Epithelial cell of proximal tubule (primary cell): ENCODE measurements at places on chromosomes 7 and 10. TPM values are rescaled to one million over a fixed set of nuclear protein-coding genes. Genes with fewer than 3 reads are reported as not detected.

The ZYX gene
- total RNA-seq: 117 and 152 TPM in 2 replicates

The REEP3 gene
- total RNA-seq: 45.9 and 58.6 TPM in 2 replicates

The GPR37 gene
- 1.4 and 2.3 TPM in 2 replicates for total RNA-seq

The SYT15 gene
- total RNA-seq: 0.14 TPM in 1 of 2 replicates, not detected in the other

The SGMS1 gene
- 25.2 and 40.2 TPM in 2 replicates for total RNA-seq

The HGF gene
- total RNA-seq: not detected in 2 replicates

The NEUROD6 gene
- not detected in 2 replicates for total RNA-seq

The FAM180A gene
- total RNA-seq: not detected in 2 replicates

The CHN2 gene
- total RNA-seq: 0.35 and 5.1 TPM in 2 replicates

The FERD3L gene
- not detected in 2 replicates for total RNA-seq

The SFRP4 gene
- total RNA-seq: 0.06 TPM in 1 of 2 replicates, not detected in the other

The GATA3 gene
- total RNA-seq: 3.2 and 3.7 TPM in 2 replicates

The RALA gene
- total RNA-seq: 23.8 and 24.2 TPM in 2 replicates

The CLCN1 gene
- total RNA-seq: not detected in 2 replicates

The ACHE gene
- 0.51 and 3.3 TPM in 2 replicates for total RNA-seq

The VSIR gene
- 4.4 and 8.6 TPM in 2 replicates for total RNA-seq

The DLX5 gene
- total RNA-seq: not detected in 2 replicates

The SLC12A9 gene
- total RNA-seq: 11.4 and 18.4 TPM in 2 replicates

The CARD11 gene
- 18.7 and 22.9 TPM in 2 replicates for total RNA-seq

The LEP gene
- not detected in 2 replicates for total RNA-seq

DNA sequence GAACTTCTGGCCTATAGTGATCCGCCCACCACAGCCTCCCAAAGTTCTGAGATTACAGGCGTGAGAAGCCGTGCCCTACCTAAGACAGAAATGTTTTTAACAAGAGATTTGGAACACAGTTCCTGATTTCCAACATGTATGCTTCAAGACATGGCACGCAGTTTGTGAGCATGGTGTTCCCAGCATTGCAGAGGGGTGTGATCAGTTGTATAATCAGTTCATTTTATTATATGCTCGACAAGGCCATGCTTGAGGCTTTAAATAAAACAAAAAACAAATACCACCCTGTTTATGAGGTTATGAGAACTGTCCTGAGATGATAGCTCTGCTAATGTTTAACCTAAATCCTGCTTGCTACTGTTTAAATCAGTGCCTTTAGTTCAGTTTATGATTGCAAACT is 60.2 kb downstream of the TASOR2 start:
- no peak for DNase-seq

- no peak for DNase-seq
Observed at GRCh38 chr7:122416336-122416735, 111.8 kb upstream of the FEZF1 start.

DNA sequence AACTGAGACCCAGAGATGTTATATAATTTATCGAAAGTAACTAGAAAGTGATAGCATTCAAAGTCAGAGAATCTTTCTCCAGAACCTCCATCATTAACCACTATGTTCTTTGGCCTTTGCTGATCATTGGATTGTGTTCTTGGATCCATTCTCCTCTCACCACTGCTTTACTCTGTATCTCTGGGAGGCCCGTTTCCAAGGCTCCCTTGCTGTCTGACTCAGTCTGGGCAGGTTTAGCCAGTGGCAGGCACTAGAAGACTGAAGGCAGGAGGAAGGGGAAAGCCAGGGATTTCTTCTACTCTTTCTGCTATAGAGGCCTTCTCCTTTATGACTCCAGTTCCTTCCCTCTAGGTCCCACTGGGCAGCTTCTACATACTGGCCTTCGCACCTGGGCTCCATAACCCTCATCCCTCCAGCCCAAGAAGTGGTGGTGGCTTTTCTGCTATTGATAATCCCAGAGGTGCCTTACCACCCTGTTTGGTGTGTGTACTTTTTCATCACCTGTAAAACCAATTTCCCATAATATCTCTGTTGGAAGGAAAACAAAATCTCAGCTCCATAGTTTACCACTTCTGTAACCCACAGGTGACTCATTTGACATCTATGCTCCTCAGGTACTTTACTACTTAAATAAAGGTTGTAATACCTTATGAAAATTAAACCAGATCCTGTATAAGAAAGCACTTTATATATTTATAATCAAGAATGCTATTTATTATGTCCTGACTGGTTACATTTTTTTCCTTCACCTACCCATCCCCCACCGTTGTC is 36.0 kb downstream of the BCAP29 start:
- no peak for DNase-seq

- no peak for DNase-seq
Observed at GRCh38 chr7:39054731-39055130, 77.0 kb downstream of the POU6F2 start.

GRCh38 chr7:145986248-145986874 is 130.2 kb upstream of the CNTNAP2 start:
- no peak for DNase-seq

GRCh38 chr10:130337696-130338635 is 201.8 kb downstream of the GLRX3 start:
- DNase-seq: no peak

DNA sequence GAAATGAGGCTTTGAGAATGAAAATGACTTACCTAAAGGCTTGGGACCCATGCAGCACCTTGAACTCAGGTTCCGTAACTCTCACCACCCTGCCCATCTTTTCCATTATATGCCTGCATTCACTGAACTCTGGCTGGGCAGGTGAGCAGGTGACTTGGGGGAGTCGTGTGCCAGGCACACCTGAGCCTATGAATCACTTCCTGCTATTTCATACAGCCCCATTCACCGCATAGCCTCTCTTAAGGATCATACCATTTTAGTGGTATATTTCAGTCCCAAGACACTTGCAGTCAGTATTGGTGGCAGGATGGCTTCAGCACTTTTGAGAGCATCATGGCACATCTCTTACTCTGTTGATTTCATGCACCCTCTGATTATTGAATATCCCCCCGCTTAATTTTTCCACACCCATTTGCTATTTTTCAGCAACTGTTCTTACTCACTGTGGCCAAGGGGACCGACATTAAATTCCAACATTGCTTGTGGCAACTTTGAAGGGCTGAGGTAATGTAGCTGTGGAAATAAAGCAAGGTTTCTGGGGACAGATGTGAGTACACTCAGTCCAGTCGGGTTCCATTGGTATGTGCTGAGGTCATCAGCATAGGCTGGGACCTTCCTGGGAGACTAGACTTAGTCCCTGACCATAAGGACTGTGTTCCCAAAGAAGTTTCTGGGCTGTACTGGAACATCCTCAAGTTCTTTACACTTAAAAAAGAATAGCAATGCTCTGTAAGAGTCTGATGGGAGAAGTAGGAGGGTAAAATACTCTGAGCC is 39.8 kb upstream of the ZNF438 start:
- no peak for DNase-seq

GRCh38 chr7:5750031-5750653 is 31.3 kb downstream of the RNF216 start:
- DNase-seq: no peak

- no peak for DNase-seq
Observed at GRCh38 chr10:102504179-102504975, 605 bp downstream of the SUFU start.

- no peak for DNase-seq
Observed at GRCh38 chr7:124497176-124497575, 268.4 kb downstream of the GPR37 start.

GRCh38 chr7:17289074-17289645 is 9.3 kb upstream of the AHR start:
- no peak for DNase-seq

DNA sequence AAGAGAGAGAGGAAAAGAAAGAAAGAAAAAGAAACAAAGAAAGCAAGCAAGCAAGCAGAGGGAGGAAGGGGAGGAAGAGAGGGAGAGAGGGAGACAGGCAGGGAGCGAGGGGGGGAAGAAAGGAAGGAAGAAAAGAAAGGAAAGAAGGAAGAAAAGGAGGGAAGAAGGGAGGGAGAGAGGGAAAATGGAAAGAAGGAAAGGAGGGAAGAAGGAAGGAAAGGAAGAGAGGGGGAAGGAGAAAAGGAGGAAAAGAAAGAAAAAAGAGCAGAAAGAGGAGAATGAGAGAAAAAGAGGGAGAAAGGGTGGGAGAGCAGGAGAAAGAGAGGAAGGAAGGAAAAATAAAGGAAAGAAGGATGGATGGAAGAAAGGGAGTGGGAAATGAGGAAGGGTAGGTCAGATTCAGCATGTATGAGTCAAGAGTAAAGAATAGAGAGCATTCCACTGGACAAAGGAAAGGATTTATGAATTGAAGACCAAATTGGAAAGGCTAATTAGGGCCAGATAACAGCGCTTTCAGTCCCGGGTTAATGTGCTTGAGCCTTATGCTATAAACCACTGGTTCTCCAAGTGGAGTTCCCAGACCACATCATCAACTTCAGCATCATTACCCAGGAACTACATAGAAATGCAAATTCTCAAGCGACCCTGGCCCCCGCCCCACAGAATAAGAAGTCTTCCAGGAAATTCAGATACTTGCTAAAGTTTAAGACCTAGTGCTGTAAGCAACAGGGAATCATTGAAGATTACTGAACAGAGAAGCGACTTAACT is 85.1 kb downstream of the C10orf90 start:
- DNase-seq: no peak

- DNase-seq: no peak
Observed at GRCh38 chr7:44990109-44991023, 9.6 kb upstream of the CCM2 start.

- DNase-seq: no peak
Observed at GRCh38 chr10:6543431-6544005, 36.6 kb downstream of the PRKCQ start.

- DNase-seq: no peak
Observed at GRCh38 chr7:150964593-150965111, 13.5 kb downstream of the KCNH2 start.

DNA sequence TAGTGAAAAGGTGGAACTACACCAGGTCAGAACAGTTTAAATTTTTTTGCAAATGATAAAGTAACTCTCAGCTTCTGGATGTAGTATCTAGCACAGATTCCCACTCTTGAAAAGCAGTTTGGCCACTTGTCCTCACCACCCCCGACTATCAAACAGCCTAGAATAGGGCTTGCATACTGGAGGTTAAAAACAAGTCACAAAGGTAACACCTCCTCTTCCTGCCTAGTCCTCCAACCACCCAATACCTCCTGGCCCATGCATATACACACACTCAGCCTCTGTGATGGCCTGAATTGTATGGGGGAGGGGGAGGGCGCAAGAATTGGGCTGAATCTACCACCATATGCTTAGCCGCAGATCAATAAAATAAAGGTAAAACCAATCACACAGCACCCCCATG is 5.7 kb downstream of the SKAP2 start:
- no peak for DNase-seq

DNA sequence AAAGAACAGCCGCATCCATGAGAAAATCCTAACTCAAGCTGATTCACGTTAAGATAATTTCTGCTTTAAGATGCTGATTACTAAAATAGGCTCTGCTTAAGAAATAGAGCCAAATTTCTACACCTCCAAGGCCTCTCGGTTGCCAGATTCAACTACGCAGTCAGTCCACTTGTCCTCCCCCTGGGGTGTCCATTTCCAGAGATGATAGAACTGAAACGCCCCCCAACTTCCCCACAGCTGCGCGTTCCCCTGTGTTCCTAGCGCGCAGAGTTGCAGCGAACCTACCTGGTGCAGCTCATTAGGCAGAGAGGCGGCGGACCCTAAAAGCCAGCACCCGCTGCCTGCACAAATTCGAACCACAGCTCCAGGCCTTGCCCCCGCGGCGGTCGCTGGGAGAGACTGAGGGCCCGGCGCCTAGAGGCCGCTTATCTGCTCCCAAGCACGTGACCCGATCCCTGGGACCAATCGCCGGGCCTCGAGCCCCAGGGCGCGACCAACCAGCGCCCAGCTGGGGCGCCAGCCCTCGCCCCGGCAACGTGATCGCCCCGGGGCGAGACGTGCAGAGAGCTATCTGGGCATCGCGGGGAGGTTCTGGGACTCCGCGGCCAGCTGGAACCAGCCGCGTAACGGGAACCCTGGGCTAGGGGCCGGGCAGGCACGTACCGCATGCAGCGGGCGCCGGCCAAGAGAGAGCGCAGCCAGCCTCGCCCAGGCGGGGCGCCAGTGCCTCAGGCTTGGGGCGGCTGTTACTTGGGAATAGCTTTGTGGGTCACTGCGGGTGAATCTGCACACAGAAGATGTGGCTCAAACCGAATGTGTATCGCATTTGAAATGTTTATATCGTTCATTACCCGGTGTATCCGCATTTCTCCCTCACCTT is at the start of gene PPP1R3C:
TSS of gene PPP1R3C (minus strand) at position 401 of the 880 bp plus-strand sequence. CDS start at position 299, 102 bp downstream.
- no peak for DNase-seq

GRCh38 chr7:31811650-31812461 is 124.8 kb downstream of the PPP1R17 start:
- DNase-seq: peak; percentile 46

- DNase-seq: no peak
Observed at GRCh38 chr10:74079028-74079935, 71.3 kb downstream of the AP3M1 start.

- DNase-seq: peak; percentile 22
Observed at GRCh38 chr10:86163522-86164173, 202.9 kb downstream of the GRID1 start.

DNA sequence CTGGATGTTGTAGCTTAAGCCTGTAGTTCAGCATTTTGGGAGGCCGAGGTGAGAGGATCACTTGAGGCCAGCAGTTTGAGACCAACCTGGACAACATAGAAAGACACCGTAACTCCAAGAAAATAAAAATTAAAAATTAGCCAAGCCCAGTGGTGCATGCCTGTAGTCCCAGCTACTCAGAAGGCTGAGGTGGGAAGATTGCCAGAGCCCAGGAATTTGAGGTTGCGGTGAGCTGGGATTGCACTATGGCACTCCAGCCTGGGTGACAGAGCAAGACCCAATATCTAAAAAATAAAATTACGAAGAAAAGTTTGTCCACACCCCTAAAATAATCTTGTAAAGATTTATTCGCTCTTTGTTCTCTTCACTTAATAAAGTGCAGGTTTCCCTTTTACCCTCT is 951.0 kb downstream of the TYW1 start:
- no peak for DNase-seq

DNA sequence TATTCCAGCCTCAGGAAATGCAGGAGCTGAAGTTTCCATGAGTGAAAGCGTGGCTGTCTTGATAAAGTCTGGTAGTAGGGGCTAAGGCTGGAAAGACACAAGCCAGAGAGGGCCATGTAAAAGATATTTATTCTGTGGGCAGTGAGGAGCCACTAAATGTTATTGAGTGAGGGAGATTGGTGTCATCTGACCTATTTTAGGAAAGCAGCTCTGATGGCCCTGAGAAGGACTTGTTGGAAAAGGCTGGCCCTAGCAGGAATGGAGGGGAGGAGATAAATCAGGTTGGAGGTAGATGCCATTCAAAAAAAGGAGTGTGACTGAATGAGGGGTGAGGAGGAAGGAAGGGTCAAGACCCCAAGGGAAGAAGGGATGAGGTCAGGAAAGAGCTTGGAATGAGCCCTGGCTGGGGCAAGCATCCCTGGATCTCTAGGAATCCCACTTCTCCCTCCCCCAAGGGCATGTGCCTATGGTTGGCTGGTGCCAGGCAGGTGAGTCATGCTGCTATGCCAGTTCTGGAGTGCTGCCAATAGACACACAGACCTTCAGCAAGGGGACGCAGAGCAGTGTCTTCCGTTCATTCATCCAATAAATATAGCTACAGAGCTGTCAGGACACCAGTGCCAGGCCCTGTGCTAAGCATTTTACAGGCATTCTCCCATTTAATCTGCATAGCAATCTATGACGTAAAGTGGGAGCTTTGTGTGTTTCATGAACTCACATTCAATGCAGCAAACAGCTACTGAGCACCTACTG is 2.0 kb downstream of the ANKRD2 start:
- DNase-seq: peak; percentile 96
